Thymus (tissue), 14 donors: ENCODE measurements at places on chromosomes 1 and 21. TPM values are rescaled to one million over a fixed set of nuclear protein-coding genes. Genes with fewer than 3 reads are reported as not detected.

S100A4 gene
- 76.8 TPM for total RNA-seq

S100A1 gene
- total RNA-seq = 0.76 TPM

ADAMTSL4 gene
- total RNA-seq = 0.80 TPM

COL8A2 gene
- 11.5 TPM for total RNA-seq

PBX1 gene
- total RNA-seq = 12.7 TPM

KLHDC7A gene
- 0.14 TPM for total RNA-seq

GBP4 gene
- total RNA-seq = 14.8 TPM

SLAMF1 gene
- 46.6 TPM for total RNA-seq

LCA5L gene
- 1.6 TPM for total RNA-seq

GPR157 gene
- 4.3 TPM for total RNA-seq
